Stimulated activated CD8-positive, alpha-beta memory T cell treated with anti-CD3 and anti-CD28 coated beads, Interleukin-4, amount 100 ng/mL, for 48 hours (primary cell): ENCODE measurements at places on chromosomes 16 and 17.

- peak; percentile 26 for DNase-seq
Measured at GRCh38 chr17:9175700-9176467, 154.6 kb downstream of the NTN1 start.

- peak; percentile 95 for DNase-seq
Measured at GRCh38 chr17:76397687-76398522, 13.5 kb downstream of the SPHK1 start.

- DNase-seq, result no peak
Measured at GRCh38 chr17:14038206-14038605, 31.1 kb upstream of the COX10 start.

- no peak for DNase-seq
Measured at GRCh38 chr16:84774810-84775209, 45.0 kb upstream of the CRISPLD2 start.

GRCh38 chr17:29143894-29144293, 36.3 kb downstream of the MYO18A start:
- DNase-seq, result no peak

GRCh38 chr17:60089096-60089806, 10.5 kb upstream of the HEATR6 start:
- DNase-seq, result no peak

DNA sequence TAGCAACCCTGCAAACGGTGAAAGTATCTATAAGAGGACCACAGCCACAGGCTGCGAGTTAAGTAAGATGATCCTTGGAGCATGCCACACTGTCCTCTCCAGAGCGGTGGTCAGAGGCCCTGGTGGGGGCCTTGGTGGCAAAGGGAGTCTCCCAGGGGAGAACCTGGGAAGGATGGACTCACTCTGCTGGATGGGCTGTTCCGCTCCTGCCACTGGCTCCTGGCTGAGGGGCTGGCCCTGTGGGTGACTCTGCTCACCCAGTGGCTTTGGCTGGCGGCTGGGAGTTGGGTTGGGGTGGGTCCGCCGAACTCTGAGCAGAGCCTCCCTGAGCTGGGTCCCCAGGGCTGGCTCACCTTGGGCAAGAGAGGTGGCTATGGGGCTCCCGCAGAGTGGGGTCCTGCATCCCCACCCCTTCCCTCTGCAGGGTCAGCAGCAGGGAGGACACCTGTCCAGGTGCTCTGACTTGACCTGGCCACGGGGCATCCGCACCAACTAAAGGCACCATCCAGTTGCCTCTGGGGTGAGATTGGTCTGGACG, 7.3 kb downstream of the CDK5R1 start:
- no peak for DNase-seq

GRCh38 chr16:27819881-27820610, 243.5 kb downstream of the GSG1L start:
- no peak for DNase-seq

DNA sequence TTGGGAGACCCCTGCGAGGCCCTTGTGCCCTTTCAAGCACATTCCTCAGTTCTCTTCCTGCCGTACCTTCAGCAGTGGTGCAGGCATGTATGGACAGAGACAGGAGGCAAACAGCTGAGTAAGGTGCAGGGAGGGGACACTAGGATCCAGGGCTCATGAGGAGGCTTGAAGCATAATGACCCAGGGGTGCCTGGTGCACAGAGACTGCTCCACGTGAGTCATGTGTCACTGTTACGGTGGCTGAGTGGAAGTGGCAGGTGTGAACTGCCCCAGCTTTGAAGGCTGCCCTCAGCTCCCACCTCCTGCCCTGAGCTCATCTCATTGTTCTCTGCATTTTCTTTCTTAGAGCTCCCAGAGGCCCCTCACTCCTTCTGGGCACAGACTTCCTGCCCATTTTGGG, 124.8 kb downstream of the NTN1 start:
- DNase-seq, result no peak

DNA sequence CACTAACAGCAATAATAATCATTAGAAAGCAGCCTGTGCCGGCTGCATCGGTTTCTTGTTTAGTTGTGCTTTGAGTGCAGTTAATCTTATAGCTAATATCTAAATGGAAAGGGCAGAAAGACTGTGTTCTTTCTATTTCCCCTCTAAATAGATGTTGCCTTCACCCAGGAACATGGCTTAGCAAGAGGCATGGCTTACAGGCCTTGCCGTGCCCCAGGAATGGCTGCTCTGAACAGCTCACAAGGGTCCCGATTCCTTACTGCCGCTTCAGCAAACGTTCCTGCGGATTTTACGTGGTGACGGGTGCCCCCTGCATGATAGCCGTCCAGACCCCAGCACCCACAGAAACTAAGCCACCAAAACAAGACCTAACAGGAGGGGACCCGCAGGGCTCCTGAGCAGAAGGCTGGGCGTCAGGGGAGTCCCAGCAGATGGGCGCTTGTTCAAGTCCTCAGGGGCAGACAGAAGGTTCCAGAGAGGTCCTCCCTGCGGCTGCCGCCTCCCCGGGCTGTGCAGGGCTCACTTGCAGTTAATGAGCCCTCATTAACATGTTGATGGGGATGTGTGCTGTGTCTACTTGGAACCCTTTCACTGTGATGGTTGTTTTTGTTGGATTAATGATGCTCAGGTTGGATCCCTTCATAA, 52.5 kb upstream of the ENPP7 start:
- DNase-seq, result no peak

DNA sequence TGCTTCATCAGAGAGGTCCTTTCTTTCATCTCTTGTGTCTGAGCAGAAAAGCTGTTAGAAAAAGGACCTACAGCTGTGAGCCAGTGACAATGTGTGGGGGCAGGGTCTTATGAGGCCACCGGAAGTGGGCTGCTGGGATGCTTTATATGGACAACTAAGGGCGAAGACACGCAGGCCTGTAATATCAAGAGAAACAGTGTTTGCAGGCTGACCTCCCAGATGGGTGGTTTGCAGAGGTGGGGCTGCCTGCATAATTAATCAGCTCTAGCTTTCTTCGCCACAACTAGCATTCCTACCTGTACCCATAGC, 30.4 kb upstream of the SALL1 start:
- no peak for DNase-seq

DNA sequence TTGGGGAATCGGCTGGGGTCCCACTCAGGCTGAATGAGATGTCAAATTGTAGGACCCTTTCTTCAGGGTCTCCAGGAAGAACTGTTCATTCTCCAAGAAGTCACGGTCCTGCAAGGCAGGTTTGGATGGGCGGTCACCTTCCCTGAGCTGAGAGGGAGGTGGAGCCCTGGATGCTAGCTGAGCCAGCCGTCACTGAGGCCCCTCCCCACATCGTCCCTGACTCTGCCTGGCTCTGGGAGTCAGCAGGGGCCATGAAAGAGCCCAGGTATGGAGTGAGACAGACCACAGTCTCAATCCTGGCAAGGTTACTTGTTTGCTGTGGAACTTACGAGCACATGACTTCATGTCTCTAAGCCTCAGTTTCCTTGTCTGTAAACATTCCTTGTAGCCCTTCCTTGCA, 6.0 kb upstream of the MRPL38 start:
- DNase-seq, result no peak

DNA sequence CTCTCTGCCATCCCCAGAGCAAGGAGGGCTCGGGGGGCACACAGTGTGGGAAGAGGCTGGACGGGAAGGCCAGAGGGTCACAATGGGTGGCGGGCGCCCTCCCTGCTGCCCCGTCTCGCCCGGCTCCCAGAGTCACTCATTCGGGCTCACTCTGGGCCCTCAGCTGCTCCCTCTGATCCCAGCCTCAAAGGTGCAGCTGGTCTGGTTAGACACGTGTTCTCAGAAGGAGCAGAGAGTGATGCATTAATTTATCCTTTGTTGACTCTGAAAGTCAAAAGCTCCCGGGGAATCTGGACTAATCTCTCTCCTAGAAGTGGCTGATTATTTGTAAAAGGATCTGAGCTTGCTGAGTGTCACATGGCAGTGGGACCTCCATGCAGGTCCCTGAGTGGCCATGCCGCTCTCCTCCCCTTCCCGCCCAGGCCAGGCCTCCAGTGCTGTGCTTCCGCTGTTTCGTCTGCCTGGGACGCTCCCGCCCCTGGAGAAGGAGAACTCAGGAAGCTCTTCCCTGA, 87.5 kb downstream of the SEC14L1 start:
- DNase-seq, result no peak

- DNase-seq, result no peak
Measured at GRCh38 chr17:44108440-44109311, 14.8 kb downstream of the HDAC5 start.

DNA sequence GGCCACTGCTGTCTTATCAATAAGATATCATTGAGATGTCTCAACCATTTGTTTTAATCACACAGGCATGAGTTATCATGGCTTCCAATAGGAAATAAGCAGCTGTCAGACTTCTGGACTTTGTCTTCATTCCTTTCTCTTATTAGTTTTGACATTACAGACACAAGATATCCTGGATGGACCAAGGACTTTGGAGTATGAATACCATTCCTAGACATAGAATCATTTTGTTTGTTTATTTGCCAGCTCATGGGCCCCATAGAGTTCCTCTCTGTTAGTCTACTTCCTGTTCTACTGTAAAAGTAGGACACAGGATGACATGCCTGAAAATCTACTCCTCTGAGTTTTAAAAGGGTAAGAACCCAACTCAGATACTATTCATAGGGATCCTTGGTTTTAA, 77.7 kb upstream of the KCNJ16 start:
- DNase-seq, result no peak

DNA sequence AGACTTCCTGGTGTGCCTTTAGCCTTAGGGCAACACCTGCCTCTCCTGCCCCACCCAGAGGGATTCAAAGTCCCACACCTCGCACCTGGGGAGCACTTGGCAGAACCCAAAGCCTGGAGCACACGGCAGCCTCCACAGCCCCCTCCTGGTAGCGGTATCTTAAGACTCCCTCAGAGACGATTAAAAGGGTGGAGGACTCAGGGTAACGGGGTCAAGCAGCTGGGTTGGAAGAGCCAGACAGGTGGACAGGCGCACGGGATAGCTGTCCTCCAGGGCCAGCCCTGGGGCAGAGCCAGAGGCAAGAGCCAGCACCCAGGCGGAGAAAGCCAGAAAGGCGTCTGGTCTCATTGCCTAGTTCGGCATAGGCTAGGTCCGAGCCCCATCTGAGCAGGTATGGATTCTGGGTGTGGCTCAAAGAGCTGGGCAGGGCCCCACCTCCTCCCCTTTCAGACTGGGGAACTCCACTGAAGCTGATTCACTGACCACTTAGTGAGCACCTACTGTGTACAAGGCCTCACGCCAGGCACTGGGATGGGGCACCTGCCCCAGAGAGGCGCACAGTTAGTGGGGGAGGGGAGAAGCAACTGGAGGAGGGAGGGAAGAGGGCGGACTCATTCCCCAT, 55.0 kb upstream of the MEAK7 start:
- no peak for DNase-seq

- peak; percentile 81 for DNase-seq
Measured at GRCh38 chr17:75036643-75037268, 10.0 kb downstream of the ATP5PD start.

GRCh38 chr17:48679385-48680096, 42.8 kb downstream of the PRAC1 start:
- DNase-seq, result no peak

GRCh38 chr17:50180620-50181019, 14.8 kb downstream of the SGCA start:
- DNase-seq, result no peak

GRCh38 chr17:16314859-16315258, 38.4 kb downstream of the CENPV start:
- DNase-seq, result no peak

DNA sequence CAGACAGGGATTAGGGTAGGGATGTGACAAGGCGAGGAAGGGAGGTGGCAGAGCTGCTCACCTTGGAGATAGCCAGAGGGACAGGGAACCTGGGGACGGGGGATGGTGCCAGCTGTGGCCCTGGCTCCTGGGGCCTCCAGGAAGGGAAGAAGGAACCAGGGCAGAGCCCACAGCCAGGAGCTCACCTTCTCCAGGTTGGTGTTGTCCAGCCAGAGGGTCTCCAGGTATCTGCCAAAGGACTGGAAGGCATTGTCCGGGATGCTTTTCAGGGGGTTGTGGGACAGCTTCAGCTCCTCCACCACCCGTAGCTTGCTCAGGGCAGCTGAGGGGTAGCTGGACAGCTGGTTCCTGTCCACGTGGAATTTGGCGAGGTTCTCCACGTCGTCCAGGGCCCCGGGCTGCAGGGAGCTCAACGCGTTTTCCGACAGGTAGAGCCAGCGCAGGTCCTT, 801 bp downstream of the CHAD start:
- DNase-seq, result no peak

GRCh38 chr16:47581114-47581513, 120.0 kb downstream of the PHKB start:
- no peak for DNase-seq

DNA sequence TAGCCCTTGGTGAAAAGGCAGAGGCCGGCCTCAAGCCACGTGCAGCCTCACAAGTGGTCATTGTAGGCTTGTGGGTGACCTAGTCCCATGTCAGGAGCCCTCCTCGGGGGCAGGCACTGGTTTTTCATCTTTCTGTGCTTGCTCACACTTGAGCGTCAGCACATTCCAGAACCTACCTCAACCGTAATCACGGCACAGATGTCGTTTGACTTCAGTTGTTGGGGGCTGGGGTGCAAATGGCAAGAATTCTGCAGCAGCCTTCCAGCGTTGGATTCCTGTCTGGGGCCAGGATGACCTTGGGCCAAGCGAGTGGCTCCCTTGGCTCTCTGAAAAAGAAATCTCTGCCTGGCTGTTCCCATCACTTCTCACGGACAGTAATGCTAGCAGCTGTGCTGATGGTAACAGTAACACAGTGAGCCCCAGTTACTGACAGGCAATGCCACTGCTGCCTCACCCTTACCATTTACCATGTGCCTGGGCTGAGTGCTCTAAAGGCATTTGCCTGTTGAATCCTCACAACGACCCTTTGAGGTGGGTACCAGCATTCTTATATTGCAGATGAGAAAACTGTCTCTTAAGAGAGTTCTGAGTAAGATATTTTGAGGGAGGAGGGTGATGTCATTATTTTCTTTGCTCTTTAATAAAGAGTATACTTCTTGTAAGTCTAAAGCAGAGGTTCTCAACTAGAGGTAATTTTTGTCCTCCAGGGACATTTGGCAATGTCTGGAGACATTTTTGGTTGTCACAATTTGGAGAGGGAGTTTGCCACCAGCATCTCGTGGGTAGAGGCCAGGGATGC, 46.5 kb downstream of the KSR1 start:
- no peak for DNase-seq

DNA sequence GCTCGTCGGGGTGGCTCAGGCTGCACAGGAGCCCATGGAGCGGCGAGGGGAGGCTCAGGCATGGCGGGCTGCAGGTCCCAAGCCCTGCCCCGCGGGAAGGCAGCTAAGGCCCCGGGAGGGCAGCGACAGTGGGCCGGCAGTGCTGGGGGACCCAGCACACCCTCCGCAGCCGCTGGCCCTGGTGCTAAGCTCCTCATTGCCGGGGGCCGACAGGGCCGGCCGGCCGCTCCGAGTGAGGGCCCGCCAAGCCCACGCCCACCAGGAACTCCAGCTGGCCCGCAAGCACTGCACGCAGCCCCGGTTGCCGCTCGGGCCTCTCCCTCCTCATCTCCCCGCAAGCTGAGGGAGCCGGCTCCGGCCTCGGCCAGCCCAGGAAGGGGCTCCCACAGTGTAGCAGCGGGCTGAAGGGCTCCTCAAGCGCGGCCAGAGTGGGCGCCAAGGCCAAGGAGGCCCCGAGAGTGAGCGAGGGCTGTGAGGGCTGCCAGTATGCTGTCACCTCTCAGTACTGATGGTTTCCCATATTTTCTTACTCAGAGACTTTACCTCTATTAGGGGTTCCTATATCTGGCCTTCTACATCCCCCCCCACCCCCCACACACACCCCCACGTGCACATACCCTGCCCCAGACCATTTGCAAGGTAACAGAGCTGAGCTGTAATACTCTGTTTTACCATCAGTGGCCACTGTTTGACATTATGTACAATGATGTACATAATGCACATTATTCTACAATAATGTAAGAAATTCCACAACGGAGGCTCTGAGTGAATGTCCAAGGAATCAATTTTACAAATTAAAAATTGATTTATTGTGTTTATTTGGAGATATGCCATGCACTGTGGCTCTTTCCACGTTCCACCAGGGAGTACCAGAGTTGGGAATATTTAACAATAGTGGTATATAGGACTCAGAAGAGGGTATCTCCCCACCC, 3.7 kb upstream of the VAT1L start:
- no peak for DNase-seq
